Activated CD4-positive, alpha-beta T cell treated with anti-CD3 and anti-CD28 coated beads, Interleukin-2, amount 50 U/mL, for 1 hour (primary cell): ENCODE measurements at places on chromosomes 5 and 9.

- DNase-seq, result no peak
Observed at GRCh38 chr9:75996726-75997125, 106.3 kb downstream of the PCSK5 start.

DNA sequence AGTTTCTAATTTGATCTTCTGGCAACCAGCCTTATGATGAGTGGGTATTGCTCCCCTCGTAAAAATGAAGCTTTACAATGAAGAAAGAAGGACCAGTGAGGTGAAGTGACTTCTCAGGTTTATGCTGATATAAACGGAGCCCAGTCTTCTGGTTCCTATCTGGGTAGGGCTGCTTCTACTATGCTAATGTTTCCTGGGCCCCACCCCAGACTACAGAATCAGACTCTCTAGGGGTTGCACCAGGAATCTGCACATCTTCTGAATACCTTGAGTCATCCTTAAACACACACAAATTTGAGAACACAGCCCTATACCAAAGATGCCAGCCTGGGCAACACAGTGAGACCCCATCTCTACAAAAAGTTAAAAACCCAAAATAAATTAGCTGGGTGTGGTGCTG is 16.2 kb downstream of the BTF3 start:
- DNase-seq, result no peak

DNA sequence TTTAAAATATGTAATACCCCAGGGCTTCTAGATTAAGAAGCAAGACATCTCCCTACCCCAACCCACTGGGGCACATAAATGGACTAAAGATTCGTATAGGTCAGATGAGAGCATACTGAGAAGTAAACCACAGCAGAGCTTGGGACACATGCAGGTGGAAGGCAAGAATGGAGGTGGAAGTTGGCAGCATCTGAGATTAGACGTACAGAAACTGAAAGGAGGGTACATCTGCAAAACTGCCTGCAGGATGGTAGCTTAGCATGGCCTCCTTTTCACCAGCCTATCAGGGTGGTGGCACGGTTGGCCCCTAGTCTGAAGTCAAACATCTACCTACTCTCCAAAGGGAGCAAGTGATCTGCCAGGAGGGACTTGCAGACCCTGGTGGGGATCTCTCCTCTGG is 181.8 kb downstream of the TSSK1B start:
- DNase-seq, result no peak

GRCh38 chr9:119114681-119115080 is 254.6 kb downstream of the BRINP1 start:
- no peak for DNase-seq

DNA sequence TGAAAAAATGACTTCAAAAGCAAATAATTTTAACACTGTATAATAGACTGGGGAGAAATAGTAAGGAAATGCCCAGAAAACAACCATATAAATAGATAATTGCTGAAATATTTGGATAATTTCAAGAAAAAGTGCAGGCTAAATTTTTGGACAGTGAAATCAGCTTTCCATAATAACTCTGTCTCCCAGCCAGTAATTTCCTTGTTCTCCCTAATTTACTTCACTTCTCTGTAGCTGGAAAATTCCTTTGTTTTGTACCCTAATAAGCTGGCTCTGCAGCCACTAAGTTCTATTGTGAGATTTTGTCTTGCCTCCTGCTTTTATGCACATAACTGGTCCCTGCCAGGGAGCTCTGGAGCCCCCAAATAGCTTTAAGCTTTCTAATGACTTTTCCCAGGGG is 27.7 kb downstream of the PRDM6 start:
- DNase-seq, result no peak

DNA sequence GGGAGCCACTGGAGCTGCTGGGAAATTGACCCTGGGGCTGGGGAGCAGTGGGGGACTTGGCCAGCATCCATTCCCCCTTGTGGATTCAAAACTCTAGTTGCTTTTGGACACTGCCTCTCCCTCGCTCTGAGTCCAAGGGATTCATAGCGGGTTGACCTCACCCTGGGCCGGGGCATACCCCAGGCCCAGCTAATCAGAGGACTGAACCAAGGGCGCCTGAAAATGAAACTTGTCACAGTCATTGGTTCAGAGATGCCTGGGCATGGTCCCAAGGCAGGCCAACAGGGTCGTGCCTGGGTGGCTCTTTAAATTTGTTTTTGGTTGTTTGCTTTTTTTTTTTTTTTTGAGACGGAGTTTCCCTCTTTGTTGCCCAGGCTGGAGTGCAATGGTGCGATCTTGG is 22.6 kb downstream of the STK10 start:
- DNase-seq, result no peak

DNA sequence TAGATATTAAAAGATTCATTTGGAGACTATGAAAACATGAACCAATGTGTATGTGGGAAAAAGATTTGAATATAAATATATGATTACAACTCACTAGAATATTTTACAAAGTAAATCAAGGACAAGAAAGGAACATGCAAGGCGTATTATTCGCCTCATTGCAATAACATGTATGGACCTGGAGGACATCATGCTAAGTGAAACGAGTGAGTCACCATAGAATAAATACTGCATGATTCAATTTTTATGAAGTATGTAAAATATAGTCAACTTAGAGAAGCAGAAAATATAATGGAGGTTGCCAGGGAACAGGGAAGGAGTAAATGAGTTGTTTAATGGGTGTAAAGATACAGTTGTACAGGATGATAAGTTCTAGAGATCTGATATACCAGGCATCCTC is 4.9 kb downstream of the TXNDC8 start:
- no peak for DNase-seq
